ENCODE measurements at places on chromosomes 3 and 15. TPM values are rescaled to one million over a fixed set of nuclear protein-coding genes. Genes with fewer than 3 reads are reported as not detected.

- DNase-seq, result no peak
Observed at GRCh38 chr3:44827196-44827595, 34.5 kb upstream of the TMEM42 start.

DNA sequence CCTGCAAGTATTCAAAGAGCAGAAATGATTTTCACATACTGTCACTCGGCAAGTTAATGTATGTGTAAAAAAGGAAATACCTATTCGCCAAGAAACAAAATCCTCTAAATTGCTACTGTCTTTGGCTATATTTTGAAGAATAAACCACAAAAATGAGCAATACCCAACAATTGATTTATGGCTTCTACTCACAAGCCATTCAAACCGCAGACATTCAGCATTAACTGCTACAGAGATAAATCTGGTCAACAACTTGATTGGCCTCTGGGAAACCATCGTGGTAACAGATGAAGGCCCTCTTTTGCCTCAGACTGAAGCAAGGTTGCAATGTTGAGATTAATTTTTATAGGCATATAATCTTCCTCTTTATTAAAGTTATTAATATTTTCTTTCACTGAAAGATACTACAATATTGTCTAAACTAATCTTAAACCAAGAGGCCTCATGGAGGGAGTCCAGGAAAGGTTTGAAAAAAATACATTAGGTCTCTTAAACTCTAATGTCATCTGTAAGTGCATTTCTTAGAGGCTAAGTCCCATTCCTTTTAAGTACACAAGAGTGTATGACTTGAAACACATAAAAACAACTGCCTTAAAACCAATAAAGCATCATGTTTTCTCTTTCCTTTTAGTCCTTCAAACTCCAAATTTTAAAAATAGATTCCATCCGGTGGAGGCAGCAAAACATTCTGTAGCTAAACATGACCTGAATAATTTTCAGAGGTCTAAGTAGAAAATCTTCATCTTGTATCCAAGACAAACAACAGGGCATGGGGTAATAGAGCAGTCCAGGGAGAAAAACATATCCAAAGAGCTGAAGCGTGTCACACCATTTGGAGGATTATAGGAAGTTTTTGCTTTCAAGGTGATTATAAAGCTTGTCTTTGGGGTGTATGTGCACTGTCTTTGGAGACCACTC, 162.4 kb upstream of the TGFBR2 start:
- DNase-seq, result no peak

DNA sequence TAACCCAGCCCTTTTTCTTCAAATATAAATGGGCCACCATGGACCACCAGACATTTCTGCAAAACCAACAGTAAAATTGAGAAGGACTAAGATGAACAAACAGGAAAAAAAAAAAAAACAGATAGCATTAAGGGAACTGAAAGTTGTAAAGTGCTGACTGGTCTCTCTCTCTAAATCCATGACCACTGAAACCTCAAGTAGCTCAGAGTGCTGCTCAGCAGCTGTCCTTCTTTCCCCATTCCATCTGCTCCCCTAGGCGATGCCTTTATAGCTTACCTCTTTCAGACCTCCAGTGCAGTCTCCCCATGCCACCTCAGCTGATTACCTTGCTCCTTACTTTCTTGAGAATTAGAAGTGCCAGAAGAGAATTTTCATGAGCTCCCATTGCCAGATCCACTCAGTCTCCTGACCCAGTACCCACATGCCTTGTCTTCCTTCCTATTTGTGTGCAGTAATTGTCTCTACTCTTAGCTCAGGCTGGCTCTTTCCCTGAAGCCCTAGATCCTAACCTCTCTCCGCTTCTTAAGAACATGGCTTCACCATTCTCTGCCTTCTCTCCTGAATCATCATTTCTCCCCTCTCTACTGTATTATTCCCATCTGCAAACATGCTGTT, 23.9 kb upstream of the XIRP1 start:
- DNase-seq, result no peak

CELSR3 gene
- 1.1 TPM for total RNA-seq

Data from PC-3 (cell line).